ENCODE measurements at places on chromosomes 3 and 15. TPM values are rescaled to one million over a fixed set of nuclear protein-coding genes. Genes with fewer than 3 reads are reported as not detected.

Gene MYO5C
- total RNA-seq, result 90.9 TPM

Gene C3orf52
- total RNA-seq, result 35.8 TPM

Gene ALG1L2
- total RNA-seq, result 1.8 TPM

Gene EIF2B5
- 40.8 TPM for total RNA-seq

Gene PIF1
- 2.2 TPM for total RNA-seq

Gene CACNA2D3
- total RNA-seq, result 0.64 TPM

Gene ERC2
- total RNA-seq, result 0.14 TPM

Gene GHRL
- total RNA-seq, result 0.75 TPM

Gene IL5RA
- total RNA-seq, result 0.15 TPM

Gene CCR3
- not detected for total RNA-seq

Gene DLEC1
- 2.1 TPM for total RNA-seq

Gene GOLGA6C
- not detected for total RNA-seq

Gene SLC25A26
- 17.2 TPM for total RNA-seq

Gene UBE3A
- 88.6 TPM for total RNA-seq

Gene RASGRP1
- total RNA-seq, result 0.84 TPM

Gene CFAP92
- 2.1 TPM for total RNA-seq

Gene CCDC33
- 0.46 TPM for total RNA-seq

Gene PPP1R14D
- total RNA-seq, result 171 TPM

Gene CTXND1
- total RNA-seq, result 0.42 TPM

Gene CEP152
- total RNA-seq, result 7.8 TPM

Data from left colon (tissue), 2 donors.